Activated CD4-positive, alpha-beta T cell treated with anti-CD3 and anti-CD28 coated beads, Interleukin-2, amount 50 U/mL, for 48 hours (primary cell): ENCODE measurements at places on chromosomes 2 and 18.

DNA sequence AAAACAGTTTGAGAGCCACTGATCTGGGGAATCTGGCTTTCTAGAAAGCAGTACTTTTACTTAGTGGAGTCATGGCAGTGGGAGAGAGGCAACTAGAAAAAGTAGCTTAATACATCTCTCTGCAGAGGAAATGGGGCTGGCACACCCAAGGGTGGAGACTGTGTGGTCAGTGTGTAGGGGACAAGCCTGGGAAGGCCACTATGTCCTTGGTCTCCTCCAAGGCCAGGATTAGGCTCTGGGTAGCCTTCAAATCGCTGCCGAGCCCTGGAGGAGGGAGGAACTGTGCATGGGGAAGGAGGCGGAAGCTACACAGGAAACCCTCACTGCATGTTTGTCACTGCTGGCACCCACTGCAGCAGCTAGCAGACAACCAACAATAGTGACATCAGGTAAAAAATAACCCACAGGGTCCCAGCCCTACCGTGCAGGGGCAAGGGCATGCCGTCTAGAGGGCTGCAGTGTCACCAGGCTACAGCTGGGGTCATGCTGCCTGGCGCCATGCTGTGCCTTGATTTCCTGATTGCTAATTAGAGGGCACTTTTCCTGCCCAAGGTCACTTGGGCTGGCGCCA, 34.8 kb downstream of the LBH start:
- peak; percentile 58 for DNase-seq

- no peak for DNase-seq
Measured at GRCh38 chr2:41924709-41925408, 123.0 kb upstream of the PKDCC start.

DNA sequence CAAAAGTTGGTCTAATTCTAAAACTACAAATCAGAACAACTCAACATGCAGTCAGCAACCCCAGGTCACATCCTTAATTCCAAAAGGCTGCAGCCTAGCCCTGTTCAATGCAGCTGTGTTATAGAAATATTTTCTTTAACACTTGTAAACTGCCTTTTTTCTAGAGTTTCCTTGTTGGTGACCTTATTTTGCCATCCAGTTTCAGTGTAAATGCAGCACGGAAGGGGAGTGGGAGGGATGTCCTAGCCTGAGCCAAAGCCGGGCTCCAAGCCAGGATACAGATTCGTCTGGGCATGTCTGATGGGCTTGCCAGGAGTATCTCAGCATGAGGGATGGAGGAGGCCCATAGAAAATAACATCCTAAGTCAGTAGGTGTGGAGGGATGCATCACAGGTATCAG, 17.7 kb upstream of the SP3 start:
- DNase-seq: no peak

- peak; percentile 11 for DNase-seq
Measured at GRCh38 chr2:183229386-183229785, 105.1 kb downstream of the NUP35 start.

DNA sequence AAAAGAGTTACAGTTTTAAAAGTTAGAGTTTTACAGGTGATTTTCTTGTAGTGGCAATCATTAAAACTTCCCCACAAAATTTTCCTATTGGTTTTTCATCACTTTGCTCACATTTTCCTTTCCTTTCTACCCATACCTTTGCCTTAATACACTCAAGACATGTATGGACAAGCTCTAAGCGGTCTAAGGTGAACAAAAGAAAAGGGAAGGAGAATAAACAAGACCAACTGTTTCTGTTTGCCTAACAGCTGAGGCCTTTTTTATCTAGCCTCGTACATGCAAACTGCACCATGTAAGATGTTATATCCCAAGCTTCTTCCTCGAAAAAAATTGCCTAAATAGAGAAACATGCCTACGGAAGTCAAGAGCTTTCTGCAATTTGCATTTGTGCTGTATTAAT, 33.9 kb upstream of the TBC1D8 start:
- DNase-seq: no peak

- DNase-seq: peak; percentile 48
Measured at GRCh38 chr2:70995426-70995729, 705 bp upstream of the TEX261 start.

GRCh38 chr2:106953236-106953635, 67.3 kb upstream of the ST6GAL2 start:
- DNase-seq: no peak

- DNase-seq: no peak
Measured at GRCh38 chr2:57848723-57849122, 197.9 kb upstream of the VRK2 start.

DNA sequence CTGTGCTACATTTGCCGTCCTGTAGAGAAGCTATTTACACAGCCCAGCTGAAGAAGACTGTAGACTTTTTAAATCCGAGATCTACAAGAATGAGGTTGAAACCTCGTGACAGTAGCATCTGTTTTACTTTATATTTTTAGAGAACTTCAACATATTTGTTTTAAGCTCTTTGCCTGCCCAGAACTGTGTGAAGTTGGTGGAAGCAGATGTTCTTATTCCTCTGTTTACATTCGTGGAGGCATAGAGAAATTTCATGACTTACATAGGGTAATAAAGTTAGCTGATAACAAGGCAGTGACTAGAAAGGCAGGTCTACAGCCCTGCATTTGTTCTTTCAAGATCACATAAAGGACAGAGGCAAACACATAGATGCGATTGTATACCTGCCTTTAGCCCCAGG, 47.0 kb upstream of the MAP3K20 start:
- no peak for DNase-seq

DNA sequence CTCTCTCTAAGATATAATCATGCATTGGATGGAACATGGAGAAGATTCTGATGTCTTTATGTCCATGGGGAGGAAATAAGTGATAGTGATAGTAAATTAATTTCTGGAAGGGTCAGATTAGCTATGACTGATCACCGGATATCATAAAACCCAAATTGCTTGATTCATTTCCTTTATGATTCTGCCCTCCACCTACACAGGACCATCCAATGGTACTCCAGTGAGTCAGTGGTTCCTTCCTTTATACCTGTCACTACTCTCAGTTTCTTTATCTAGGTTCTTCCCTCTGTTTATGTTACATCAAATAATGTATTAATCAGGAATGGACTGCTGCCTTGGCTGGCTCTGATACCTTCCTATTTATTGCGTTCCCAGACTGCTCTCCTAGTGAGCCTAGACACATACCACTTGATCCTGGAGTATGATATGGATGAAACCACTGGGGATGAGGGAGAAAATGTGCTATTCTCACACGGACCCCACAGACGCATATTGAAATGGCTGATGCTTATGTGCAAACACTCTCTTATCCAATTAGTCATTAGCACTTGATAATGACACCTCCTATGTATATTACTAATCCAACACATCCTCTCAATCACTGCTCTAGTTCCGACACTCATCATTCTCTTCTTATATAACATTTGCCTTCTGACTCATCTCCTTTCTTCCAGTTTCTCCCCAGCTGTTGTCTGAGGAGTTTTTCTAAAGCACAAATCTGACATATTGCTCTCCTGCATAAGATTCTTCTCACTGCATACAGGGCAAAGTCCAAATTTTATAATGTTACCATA, 315.6 kb downstream of the INSIG2 start:
- DNase-seq: no peak

GRCh38 chr2:65353046-65353445, 79.4 kb downstream of the SPRED2 start:
- DNase-seq: no peak

GRCh38 chr18:75164479-75164878, 44.5 kb downstream of the PTGR3 start:
- DNase-seq: no peak

GRCh38 chr2:66460031-66460430, 25.1 kb downstream of the MEIS1 start:
- no peak for DNase-seq

- DNase-seq: no peak
Measured at GRCh38 chr2:129464036-129464435, 515.4 kb upstream of the RAB6C start.

DNA sequence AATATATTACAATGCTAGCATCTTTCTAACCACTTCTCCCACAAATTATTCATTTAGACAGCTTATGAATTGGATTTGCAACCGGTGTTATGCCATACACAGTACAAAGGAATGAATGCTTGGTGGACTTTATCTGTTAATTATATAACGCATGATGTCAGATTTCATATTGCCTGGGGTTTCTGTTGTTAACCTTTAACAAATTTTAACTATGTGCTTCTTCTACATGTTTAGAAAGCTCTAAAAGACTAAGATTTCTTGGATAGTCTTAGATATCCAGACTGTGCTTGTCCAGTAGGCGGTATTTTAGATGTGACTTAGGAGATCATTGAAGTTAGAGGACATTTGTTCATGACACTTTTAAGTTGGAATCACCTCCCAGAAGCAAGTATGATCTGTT, 976.3 kb downstream of the TMEM182 start:
- no peak for DNase-seq

DNA sequence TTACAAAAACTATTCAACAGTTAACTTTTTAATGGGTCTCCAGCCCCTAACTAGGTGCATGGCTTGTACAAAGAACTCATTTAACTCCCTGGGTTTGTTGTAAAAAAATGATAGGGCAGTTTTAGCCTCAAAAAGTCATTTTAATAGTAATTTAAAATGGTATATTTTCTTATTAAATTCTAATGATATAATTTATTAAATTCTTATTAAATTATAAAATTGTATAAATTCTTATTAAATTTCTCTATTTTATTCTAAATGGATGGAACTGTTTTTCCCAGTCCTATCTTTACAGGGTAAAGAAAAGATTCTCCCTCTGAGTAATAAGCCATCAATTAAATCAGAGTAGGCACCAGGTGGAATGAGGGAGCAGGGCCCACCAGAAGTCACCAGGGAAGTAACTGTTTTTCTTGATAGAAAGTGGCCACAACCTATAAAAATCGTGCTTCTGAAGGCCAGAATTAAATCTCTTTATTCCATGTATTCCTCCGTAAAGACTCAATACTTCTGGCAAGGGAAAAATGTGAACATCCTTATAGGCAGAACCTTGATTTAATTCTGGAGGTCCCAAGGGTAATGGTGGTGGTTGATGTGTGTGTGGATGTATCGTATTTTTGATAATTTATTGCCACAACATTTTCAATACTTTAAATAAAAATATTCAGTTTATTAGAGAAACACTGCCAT, 814 bp downstream of the FKBP7 start:
- no peak for DNase-seq

DNA sequence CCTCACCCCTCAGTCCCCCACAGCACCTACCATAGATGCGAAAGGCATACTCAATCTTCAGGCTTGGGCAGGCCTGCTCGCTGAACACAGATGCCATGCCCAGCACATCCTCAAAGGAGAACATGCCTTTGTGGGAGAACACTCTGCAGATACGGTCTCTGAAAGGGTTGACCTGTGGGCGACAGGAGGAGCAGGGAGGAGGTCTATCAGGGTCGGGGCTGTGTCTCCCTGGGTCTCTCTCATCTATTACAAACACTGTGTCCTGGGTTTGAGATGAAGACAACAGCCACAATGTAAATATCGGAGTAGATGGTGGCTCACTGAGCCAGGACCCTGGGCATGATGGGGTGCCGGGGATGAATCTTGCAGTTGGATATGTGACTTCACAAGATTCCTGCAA, 46.0 kb downstream of the CIB4 start:
- no peak for DNase-seq

GRCh38 chr2:58604096-58604495, 363.0 kb upstream of the FANCL start:
- DNase-seq: no peak

GRCh38 chr2:99618579-99619097, 128.8 kb upstream of the REV1 start:
- no peak for DNase-seq

- DNase-seq: no peak
Measured at GRCh38 chr2:96514521-96514920, 9.4 kb upstream of the NEURL3 start.

GRCh38 chr2:59180621-59181020, 939.5 kb upstream of the FANCL start:
- no peak for DNase-seq

GRCh38 chr2:109381327-109381820, 232.4 kb downstream of the SEPTIN10 start:
- DNase-seq: no peak
